ENCODE measurements at places on chromosomes 6 and 20.

DNA sequence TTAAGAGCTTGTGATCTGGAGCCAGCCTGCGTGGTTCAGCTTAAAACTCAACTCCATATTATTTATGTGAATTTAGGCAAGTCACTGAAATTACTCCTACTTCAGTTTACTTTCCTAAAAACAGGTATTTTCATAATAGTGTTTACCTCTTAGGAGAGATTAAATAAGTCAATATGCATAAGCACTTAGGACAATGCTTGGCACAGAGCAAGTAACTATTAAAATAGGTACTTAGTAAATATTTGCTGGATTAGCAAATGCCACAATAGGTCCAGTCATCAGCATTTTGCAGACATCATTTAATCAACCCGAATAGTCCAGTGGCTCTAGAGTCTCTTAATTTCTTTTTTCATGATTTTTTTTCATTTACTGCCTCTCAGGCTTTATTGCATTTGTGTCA, 78.6 kb upstream of the PTPRK start:
- DNase-seq = no peak

GRCh38 chr6:5706124-5707033, 300.3 kb downstream of the NRN1 start:
- DNase-seq = no peak

- DNase-seq = no peak
Measured at GRCh38 chr6:34810017-34810882, 18.4 kb downstream of the BLTP3A start.

- DNase-seq = no peak
Measured at GRCh38 chr6:166244353-166245045, 63.7 kb downstream of the PRR18 start.

DNA sequence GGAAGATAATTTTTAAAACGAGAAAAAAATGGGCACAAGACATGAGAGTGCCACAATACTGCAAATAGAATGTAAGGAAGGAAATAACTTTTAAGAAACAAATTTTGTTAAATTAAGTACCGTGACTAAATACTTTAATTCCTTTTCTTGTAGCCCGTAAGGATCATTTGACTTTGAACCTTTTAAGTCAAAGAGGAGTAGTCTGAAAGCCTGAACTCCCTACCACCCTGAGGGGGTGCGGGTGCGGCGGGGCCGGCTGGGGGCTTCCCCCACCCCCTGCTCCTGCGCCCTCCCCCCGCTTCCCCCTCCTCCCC, 231 bp upstream of the PHACTR2 start:
- no peak for DNase-seq

DNA sequence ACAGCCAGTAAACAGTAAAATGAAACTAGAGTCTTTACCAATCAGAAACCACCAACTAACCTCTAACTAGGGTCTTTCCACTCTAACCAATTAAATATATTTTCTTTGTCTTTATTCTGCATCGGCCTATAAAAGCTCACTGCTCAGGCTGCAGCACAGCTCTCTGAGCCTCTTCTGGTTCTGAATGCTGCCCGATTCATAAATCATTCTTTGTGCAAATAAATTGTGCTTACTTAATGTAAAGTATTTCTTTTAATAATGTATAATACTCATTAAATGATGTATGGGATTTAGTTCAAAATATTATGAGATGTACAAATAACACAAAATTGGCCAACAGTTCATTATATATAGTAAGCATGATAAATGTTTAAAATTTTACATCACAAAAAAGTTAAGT, 7.9 kb downstream of the IBTK start:
- DNase-seq = no peak

GRCh38 chr6:15995493-15995892, 133.4 kb upstream of the MYLIP start:
- no peak for DNase-seq

DNA sequence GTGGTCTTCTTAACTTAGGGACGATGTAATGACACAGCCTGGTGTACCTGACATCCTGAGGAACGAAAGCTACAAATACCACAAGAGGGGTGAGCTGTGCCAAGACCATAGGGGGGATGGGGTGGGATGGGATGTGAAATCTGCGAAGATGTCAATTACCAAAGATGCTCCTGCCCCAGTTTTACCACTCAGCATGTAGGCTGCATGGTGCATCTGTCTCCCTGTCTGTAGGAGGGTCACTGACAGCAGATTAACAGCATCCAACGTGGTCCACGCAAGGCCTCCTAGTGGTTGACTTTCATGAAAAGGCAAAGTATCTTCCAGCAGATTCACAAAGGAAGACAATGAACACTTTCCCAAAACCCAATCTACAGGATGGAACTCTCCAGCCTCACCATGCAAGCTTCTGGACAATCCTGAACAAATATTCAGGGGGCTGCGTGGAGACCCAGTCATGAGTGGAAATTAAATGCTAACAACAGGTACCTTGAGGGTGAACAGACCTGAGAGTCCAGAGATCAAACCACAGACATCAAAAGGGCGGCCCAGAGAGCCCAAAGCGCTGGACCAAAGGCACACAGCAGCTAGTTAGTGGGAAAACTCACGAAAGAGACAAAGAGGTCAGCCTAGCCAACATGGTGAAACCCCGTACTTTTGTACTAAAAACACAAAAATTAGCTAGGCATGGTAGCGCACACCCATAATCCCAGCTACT, 44.4 kb downstream of the ZMYND8 start:
- no peak for DNase-seq

DNA sequence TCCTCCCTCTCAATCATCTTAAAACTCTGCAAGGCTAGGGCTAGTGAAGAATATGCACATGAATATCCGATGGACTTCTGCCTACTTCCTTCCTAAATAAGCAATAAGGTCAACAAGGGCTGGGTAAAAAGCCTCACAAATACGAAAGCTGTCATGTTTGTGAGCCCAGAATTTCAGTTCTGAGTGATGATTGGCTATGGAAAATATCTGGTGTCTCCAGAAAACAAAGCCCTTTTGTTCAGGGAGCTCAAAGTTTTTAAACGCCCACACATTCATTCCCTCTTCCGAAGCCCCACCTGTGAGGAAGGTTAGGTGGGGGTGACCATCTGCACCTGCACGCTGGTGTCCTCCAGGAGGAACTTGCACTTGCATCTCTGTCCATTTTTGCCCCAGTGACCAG, 126.9 kb upstream of the ARMC2 start:
- no peak for DNase-seq

DNA sequence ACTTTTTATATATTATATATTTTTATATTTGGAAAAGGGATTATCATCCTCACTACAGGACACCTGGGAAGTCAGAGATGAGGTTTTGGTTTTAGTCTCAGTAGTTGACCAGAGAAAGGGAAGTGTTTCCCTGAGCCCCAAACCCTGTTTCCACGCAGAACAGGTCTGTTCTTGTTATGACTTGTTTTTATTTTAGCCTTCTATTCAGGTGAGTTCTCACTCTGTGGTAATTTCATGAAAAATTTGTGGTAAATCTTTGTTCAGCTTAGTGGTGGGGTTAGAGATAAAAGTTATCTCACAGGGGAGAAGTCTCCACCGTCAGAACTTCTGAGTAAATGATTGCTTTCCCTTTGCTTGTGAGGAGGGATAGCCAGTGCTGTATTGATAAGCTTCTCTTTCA, 224.9 kb downstream of the FARS2 start:
- no peak for DNase-seq

GRCh38 chr6:166365221-166365620, 17.5 kb downstream of the MPC1 start:
- no peak for DNase-seq

DNA sequence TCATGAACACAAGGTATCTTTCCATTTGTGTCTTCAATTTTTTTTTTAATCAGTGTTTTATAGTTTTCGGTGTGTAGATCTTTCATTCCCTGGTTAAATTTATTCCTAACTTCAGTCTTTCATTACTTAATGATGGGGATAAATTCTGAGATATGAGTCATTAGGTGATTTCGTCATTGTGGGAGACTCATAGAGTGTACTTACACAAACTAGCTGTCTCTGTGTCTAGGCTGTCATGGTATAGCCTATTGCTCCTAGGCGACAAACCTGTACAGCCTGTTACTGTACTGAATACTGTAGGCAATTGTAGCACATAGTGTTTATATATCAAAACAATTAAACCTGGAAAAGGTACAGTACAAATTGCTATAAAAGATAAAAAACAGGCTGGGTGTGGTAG, 42.1 kb downstream of the SMAP1 start:
- DNase-seq = no peak

DNA sequence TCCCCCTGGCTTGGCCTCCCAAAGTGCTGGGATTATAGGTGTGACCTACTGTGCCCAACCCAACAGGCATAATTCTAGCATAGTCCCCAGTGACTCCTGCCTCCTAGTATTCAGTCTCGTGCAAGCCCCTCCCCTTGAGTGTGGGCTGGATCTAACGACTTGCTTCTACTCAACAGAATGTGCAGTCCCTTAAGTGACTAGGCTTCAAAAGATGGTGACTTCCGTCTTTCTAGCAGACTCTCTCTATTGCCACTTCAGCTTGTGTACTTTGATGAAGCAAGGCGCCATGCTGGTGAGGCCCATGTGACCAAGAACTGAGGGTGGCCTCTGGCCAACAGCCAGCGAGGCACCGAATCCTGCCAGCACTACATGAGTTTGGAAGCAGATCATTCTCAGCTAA, 109.6 kb upstream of the TRAF3IP2 start:
- no peak for DNase-seq

DNA sequence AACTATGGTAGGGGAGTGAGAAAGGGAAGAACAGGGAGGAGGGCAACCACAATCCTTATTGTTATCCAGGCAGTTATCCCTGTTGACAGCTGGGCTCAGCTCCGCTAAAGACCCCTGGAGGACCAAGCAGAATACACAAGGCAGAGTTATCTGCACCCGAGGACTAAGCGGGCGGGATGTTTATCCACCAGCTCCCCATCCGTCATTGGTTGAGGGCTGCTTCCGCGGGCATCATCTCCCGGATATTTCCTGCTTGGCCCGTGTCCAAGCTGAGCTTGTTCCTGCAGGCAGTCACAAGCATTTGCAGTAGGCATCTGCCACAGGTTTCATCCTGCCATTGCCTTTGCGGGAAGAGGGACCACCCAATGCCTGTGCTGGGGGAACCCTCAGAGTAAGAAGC, 102.1 kb downstream of the DLGAP4 start:
- no peak for DNase-seq

DNA sequence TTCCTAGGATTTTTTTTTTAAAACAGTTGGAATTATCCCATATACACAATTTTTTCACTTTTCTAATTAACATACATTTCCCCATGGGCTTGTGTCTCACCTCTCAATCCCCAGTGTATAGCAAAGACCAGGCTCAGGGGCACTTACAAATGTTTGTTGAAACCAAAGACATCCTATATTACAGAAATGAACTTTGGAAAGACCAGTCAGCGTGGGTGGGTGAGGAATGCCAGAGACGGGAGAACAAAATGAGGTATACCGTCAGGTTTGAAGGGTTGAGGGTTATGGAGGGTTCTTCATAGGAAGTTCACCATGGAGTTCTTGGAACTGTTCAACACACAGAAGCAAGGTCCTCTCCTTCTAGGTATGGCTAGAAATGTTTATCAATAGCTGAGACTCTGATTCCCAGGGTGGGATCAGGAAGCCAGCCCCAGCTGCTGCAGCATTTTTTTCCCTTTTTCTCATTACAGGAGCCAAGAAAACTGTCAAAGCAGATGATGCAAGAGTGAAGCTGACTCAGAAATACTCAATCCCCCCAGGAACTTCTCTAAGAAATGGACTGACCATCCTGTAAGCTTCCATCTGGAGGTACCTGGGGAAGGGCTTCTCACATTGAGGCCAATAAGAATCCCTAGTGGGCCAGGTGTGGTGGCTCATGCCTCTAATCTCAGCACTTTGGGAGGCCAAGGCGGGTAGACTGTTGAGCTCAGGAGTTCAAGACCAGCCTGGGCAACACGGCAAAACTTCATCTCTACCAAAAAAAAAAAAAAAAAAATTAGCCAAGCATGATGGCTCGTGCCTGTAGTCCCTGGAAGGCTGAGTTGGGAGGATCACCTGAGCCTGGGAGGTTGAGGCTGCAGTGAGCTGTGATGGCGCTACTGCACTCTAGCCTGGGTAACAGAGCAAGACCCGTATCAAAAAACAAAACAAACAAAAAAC, 15.9 kb upstream of the TBC1D20 start:
- no peak for DNase-seq

- DNase-seq = no peak
Measured at GRCh38 chr20:46547995-46548394, 2.5 kb downstream of the OCSTAMP start.

- DNase-seq = no peak
Measured at GRCh38 chr6:111381123-111381522, 101.9 kb downstream of the REV3L start.

DNA sequence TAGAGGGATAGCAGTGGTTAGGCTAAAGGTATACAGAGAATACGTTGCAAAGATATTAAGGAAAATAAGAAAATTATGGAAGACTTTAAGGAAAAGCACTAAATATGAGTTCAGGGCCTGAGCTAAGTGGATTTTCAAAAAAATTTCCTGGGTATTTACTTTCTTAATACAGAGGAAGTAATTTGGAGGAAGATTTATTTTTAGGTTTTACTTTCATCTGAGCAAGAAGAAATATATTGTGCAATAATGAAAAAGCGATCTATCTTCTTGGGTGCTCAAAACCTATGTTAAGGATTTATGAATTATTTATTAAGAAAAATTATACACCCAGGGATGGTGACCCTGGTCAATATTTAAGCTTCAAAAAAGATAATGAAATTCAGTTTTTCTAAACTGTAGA, 224.7 kb downstream of the PLCB1 start:
- DNase-seq = no peak

- no peak for DNase-seq
Measured at GRCh38 chr6:166010136-166010960, 157.3 kb downstream of the TBXT start.

- peak; percentile 38 for DNase-seq
Measured at GRCh38 chr20:4894981-4895381, 106.3 kb downstream of the SLC23A2 start.

GRCh38 chr6:4728926-4729325, 47.3 kb upstream of the CDYL start:
- DNase-seq = no peak

DNA sequence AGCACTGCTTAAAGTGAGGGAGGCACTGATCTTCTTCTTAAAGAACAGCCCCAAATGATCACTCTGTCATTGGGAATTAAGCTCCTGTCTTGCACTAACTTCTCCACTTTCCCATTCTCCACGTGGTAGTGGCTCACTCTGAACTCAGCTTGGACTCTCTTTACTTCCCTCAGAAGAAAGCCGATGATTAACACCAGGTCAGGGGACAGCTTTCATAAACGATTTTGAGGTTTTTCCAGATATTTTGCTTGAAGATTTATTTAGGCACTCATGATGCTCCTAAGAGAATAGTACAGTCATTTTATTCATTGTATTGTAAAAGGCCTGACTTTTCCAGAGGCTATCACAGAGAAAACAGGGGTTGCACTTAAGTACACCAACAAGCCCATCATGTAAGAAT, 81.0 kb upstream of the LTV1 start:
- no peak for DNase-seq

- DNase-seq = no peak
Measured at GRCh38 chr6:14305624-14306023, 188.1 kb downstream of the CD83 start.

DNA sequence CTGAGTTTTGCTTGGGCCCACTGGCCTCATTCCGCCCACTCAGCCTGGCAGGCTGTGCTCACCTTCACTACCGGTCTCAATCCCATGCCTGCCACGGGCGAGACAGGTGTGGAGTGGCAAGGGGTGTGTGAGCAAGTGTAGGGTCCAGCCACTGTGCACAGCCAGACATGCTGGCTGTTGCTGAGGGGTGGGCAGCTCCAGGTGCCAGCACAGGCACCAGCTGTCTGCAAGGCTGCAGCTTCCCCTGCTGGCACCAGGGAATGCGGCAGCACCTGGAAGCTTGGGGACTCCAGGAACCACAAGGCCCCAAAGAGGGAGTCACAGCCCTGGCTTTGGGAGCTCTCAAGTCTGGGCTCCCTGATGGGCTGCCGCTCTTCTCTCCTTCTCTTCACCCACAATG, 372.7 kb downstream of the CBLN4 start:
- no peak for DNase-seq

All from KBM-7 (cell line).